D341Med (cell line): ENCODE measurements at places on chromosomes 5 and 9.

GRCh38 chr5:168693297-168693696, 114.1 kb upstream of the PANK3 start:
- DNase-seq = no peak

- no peak for DNase-seq
Observed at GRCh38 chr5:176371621-176372539, 6.6 kb downstream of the ARL10 start.

GRCh38 chr9:93686880-93687236, 110.5 kb downstream of the PHF2 start:
- no peak for DNase-seq

GRCh38 chr9:96721303-96721702, 56.6 kb downstream of the ZNF510 start:
- DNase-seq = no peak

DNA sequence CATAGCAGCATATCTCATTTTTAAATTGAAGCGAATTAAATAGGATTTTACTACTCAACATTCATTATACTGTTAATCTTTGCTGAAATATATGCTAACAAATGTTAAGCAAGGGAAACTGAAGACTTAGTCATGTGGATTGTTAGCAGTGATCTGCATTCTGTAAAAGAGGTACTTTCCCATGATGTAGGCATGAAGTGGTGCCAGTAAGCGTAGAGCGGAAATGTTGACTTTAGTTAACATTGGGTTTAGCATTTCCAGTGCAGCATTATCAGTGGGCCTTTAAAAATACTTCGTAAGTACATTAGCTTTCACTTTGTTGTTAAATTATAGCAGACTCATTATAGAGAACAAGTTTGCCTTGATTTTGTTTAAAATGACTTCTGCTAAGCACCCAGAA, 130.3 kb downstream of the CDC42SE2 start:
- DNase-seq = no peak

GRCh38 chr5:139193928-139194327, 4.2 kb downstream of the SIL1 start:
- DNase-seq = no peak

- no peak for DNase-seq
Observed at GRCh38 chr9:97388721-97389238, 23.1 kb upstream of the TDRD7 start.

DNA sequence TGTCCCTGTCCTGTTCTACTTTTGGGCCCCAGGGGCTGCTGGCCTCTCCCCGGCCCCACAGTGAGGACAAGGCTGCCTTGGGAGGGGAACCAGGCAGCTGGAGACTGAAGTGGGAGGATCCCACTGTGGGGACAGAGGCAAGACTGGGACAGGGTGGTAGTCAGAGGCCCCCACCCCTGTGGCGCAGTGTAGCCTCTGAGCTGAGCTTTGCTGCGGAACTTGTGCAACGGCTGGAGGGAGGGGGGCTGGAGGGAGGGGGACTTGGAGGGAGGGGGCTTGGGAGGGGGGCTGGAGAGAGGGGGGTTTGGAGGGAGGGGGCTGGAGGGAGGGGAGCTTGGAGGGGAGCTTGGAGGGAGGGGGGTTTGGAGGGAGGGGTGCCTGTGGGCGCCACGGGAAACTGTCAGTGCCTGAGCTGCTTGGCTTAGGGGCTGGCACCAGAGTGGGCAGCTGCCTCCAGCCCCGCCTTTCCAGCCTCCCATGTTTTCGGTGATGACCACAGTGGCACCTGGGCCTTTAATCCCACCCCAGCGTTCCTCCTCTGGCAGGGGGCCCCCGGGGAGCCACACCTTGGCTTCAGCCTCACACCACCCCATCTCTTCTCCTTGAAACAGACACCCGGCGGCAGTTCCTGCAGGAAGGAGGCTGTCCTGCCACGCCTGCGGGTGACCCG, 2.3 kb upstream of the FUT7 start:
- no peak for DNase-seq

DNA sequence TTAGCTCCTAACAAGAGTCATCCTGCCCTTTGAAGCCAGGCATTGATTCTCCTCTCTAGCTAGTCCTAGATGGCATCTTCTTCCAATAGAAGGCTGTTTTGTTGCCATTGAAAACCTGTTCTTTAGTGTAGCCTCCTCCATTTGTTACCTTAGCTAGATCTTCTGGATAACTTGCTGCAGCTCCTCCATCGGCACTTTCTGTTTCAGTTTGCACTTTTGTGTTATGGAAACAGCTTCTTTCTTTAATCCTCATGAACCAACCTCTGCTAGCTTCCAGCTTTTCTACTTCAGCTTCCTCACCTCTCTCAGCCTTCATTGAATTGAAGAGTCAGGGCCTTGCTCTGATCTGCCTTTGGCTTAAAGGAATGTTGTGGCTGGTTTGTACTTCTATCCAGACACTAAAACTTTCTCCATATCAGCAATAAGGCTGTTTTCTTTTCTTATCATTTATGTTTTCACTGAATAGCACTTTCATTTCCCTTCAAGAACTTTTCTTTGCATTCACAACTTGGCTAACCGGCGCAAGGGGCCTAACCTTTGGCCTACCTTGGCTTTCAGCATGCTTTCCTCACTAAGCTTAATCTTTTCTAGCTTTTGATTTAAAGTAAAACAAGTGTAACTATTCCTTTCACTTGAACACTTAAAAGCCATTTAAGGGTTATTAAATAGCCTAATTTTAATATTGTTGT, 166.5 kb upstream of the SLC12A2 start:
- DNase-seq = no peak

GRCh38 chr5:93163010-93163663, 417.9 kb downstream of the NR2F1-AS1 start:
- DNase-seq = no peak

DNA sequence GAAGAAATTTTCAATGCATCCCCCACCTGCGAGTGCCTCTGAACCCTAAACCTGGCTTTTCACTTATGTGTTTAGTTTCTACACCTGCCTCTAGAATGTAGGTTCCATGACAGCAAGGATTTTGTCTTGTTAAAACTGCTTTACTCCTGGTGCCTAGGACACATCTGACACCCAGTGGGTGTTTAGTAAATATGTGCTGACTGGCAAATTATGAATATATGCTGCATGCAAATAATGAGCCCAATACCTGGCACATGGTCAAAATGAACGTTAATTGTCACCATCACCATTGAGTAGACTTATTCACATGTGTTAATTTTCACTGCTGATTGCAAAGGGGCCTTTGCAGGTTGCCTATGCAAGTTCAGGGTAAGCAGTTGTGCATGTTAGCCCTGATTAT, 249.9 kb upstream of the WWC1 start:
- no peak for DNase-seq

DNA sequence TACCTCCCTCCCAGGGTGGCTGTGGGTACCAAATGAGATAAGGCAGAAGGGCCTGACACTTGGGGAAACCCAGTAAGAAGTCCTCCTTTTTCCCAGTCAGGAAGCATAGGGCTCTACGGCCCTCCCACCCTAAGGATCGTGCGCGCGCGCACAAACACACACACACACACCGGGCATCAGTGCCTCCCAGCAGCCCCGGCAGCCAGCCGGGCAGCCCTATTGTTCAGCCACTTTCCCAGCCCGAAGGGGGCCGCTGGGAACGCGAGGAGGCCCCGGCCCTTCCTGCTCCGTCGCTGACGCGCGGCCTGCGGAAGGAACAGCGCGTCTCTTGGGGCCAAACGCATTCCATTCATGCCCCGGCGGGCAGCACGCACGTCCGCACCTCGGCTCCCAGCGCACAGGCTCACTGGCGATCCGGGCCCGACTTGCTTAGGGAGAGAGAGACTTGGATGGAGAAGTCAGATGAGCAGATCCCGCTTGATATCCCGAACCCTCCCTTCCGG, 22.6 kb downstream of the DUSP1 start:
- DNase-seq = no peak

- no peak for DNase-seq
Observed at GRCh38 chr9:115635680-115636383, 517.8 kb upstream of the PAPPA start.
